ENCODE measurements at places on chromosomes 16 and 17.

GRCh38 chr16:4505356-4506147 lies 29.4 kb downstream of the HMOX2 start:
- DNase-seq, result no peak

- no peak for DNase-seq
Measured at GRCh38 chr16:53219795-53220454, 165.1 kb downstream of the CHD9 start.

- peak; percentile 68 for DNase-seq
Measured at GRCh38 chr17:36485805-36486203, 677 bp upstream of the ZNHIT3 start.

- no peak for DNase-seq
Measured at GRCh38 chr17:18025241-18025944, 13.6 kb downstream of the ATPAF2 start.

DNA sequence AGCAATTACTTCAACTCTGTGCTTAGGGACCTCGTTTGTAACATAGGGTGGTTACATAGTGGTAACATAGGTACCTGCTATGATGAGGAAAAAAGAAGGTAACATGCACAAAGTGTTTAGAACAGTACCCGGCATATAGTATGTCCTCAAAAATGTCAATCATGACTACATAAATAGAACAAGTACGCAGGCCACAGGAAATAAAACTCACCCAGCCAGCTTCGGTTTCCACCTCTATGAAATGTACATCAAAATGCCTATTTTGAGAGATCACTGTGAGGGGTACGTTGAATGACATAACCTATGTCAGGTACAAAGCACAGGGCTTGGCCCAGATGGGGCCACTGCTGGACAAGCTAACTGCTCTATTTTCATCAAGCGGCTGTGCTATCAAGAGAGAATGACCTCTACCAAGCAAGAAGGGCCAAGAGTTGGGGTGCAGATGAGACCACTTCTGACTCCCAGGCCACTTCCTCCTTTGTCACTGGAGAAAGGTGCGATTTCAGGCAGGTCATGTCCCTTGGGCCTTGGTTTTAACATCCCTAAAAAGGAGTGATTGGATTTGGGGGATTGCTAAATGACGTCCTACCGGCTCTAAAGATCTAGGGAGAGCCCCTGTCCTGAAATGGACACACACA lies 45.4 kb downstream of the WSB1 start:
- no peak for DNase-seq

GRCh38 chr16:13437413-13437795 lies 482.6 kb upstream of the ERCC4 start:
- no peak for DNase-seq

GRCh38 chr16:4369007-4369733 lies 2.5 kb upstream of the VASN start:
- DNase-seq, result no peak

GRCh38 chr17:77636835-77637817 lies 321.4 kb upstream of the TNRC6C start:
- DNase-seq, result no peak

DNA sequence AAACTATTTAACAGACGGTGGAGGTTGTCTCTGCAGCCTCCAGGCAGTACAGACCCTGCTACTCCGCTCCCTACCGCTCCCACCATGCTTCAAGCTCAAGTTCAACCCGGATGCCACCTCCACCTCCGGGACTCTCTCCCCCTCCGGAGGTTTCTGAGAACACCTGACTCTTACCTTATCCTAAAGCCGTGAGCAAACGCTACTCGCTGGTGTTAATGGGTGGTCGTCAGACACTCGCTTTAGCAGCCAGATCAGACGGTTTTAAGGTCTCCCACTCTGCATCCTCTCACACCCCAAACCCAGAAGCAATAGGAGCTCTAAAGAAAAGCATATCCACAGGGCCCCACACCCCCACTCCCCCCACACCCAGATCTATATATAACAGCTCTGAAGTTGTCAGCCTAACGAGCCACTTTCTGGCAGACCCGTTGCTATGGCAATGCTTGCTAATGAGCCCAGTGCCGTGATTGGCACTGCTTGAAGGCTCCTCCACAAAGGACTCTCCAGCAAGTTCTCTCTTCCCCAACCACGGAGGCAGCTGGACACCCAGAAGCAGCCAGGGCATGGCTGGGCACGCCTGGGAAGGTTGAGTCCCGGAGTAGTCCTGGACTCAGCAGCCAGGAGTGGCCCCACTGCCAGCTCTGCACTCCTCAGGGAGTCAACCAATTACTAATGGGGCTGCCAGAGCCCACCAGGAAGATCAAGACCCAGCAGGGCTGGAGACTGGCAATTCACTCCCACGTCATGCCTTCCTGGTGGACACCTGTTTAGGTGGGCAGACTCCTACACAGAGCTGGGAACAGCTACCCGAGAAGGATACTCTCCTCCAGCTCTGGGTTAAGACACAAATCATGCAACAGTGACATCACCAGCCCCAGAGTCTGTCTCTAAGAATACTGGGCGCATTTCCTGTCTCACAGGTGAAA lies 121.2 kb upstream of the RCVRN start:
- no peak for DNase-seq

DNA sequence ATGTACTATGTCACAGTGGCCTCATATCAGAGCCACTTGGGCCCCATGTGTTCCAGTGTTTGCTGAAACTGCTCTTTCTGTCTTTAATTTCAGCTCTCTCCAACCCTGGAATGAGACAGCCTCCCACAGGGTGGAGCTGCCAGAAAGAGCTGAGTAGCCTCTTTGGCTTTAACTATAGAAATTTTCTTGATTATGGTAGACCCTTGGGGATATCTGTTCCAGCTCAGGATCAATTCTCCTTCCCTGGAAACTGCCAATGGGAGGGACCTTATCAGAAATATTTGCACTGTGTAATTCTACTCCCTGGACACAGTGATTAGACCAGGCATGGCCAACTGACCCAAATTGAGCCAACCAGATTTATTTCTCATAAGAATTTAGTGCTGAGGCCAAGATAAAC lies 39.0 kb upstream of the KDM8 start:
- no peak for DNase-seq

DNA sequence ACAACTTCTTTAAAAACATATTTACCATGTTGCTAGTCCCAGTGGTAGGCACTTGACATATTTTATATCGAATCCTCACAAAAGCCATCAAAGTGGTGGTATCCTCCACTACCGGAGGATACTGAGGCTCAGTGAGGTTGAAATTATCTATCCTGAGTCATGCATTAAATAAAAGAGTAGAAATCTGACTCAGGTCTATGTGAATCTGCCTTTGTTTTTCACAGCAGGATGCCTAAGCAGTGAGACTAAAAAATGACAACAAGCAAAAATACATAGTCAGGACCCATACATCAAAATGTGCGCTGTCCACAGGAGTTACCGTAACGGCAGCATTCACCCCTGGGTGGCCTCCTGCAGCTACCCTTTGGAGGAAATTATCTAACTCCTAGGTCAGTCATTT lies 17.7 kb downstream of the BRD7 start:
- DNase-seq, result peak; percentile 20

DNA sequence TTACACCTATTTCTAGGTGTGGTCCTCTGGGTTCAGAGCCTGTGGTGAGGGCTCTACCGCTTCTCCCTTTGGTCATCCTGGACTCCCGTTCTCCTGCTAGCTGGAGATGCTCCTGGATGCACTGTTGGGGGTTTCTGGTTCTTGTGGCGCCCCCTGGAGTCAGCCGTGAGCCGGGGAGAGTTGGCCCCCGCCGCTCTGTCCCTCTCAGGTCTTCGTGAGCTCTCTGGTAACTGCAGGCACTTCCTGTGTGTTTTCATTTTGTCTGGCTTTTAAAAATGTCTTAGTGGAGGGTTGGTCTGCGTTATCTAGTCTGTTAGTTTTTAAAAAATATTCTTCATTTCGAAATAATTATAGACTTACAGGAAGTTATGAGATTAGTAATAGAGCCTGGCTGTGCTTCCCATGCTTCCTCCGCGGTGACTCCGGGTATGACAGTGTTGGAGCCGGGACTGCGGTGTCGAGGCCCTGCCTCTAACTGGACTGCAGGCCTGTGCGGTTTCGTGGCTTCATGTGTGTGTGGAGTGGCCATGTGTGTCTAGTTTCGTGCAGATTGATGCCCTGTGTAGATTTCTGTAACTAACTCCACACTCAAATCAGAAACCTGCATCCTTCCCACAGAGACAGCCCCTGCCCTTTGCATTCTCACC lies 78.0 kb upstream of the ZNF750 start:
- DNase-seq, result no peak

DNA sequence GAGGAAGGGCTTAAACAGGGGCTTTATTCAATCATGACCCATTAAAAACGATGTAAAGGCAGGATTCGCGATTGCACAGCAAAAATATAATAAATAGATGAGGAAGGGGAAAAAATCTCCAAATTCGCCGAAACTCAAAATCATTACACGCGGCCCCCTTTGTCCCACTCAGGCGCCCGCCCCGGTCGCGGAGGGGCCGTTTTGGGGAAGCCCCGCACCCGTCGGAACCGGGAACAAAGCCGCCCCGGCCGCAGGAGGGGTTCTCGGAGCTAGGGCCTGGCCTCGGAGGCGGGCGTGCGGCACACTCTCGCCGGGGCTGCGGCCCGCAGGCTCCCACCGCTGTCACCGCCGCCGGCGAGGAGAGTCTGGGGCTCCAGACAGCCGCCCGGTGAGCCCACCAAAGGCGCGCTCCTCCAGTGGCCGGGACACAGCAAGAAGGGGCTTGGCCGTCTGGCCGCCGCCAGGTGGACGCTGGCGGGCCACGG lies 521 bp downstream of the C16orf87 start:
- peak; percentile 49 for DNase-seq

GRCh38 chr17:82765371-82765770 lies 13.5 kb downstream of the TBCD start:
- no peak for DNase-seq
